ENCODE measurements at places on chromosomes 2 and 18.
A peak's percentile ranks its signal among the peaks of the same experiment; 100 is the strongest.

DNA sequence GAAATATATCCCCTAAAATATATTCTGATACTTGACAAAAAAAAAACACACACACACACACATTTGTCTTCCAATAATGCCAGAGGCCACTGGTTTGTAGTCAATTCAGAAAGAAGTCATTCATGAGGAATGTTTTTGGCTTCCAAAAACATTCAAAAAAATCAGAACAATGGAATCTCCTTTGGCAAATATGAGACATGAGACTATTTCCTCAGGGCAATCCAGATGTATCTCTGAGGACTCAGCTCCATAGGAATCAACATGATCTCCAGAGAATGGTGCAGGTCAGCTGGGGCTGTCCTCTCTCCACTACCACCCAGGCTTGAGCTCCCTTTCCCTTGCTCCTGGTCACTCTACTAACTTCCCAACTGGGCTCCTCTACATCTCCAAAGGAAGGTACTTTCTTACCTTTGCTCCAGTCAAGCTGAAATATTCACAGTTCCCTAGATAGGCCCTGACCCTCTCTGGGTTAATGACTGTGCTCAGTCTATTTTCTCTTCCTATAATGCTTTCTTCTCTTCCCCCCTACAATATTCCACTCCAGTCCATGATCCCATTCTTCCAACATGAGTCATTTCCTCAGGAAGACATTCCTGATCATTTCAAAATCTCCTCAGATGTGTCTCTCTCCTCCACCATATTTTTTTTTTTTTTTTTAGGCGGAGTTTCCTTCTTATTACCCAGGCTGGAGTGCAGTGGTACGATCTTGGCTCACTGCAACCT is 145.3 kb downstream of the C1D start:
- DNase-seq: peak; percentile 72

GRCh38 chr2:215140166-215140707 is 1.8 kb upstream of the ABCA12 start:
- no peak for DNase-seq

DNA sequence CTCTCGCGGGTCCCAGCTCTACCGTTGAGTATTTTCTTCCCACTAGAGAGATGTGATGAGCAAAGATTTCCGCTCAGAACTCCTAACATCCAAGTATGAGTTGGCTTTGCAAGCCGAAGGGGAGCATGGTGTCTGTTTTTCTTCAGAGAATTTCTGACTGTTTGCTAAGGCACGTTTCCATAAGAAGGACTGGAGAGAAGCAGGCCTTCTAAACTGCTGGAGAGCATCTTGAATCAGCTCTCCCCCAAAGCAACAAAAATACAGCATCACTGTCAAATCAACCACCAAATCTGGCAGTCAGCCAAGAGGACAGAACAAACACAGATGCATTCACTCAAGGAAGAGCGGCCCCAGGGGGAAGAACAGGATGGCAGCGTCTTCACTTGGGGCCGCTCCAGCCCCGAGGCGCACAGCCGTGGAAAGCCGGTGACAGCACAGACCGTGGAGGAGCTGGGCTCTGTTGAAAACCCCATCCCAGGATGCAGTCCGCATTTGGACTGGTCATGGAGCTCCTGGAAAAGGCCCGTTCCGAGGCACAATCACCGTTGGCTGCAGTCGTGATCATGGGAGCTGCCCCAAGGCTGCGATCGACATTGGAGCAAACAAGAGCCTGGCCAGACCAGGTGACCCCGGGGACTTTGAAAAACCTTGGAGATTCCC is 101.4 kb downstream of the NFATC1 start:
- peak; percentile 73 for DNase-seq

DNA sequence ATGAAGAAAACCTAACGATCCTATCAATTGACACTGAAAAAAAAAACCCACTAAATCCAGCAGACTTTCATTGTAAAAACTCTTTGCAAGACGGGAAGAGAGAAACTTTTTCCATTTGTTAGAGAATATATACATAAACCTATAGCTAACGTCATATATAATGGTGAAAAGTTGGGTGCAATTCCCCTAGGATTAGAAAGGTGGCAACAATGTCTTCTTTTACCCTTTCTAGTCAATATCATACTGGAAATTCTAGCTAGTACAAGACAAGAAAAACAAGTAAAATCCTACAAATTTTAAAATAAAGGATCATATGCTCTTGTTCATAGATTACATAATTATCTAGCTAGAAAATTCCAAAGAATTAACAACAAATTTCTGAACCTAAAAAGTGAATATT is 1596.5 kb upstream of the LRRTM1 start:
- peak; percentile 4 for DNase-seq

GRCh38 chr2:64223055-64223454 is 78.8 kb upstream of the PELI1 start:
- DNase-seq: no peak

GRCh38 chr18:8006979-8007378 is 439.9 kb downstream of the PTPRM start:
- DNase-seq: no peak

GRCh38 chr2:206305523-206306245 is 31.2 kb downstream of the ZDBF2 start:
- no peak for DNase-seq

DNA sequence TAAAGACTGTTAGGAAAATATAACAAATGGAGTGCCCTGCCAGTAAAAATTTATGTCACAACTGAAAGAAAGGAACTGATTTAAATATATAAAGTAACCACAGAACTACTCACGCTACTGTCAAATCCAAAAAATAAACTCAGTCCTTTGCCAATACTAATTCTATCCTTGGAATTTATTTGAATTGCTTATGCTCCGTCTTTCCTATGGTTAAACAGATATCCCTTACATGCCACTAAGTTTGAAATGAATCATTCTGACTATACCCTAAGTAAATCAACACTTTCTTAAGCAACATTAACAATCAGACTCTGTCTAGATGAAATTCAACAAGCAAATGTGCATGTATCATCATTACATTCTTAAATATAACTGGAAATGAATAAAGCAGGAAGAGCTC is 9.8 kb downstream of the HNRNPLL start:
- peak; percentile 33 for DNase-seq

DNA sequence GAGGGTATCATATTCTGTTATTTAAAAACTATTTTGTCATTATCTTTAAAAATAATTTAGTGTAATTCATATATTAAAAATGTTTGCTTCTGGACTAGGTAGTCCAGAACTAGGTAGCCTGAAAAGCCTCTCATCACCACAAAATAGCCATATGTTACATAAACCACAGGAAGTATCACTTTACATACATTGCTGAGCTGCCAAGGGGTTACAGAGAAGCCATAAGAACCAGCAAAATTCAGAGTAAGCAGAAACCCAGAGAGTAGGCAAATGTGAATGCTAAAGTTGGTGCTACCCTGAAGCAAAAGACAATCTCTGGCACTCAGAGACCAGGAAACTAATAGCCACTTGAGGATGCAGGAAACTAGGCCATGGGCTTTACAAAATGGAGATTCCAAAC is 60.9 kb downstream of the LOXHD1 start:
- DNase-seq: peak; percentile 19

DNA sequence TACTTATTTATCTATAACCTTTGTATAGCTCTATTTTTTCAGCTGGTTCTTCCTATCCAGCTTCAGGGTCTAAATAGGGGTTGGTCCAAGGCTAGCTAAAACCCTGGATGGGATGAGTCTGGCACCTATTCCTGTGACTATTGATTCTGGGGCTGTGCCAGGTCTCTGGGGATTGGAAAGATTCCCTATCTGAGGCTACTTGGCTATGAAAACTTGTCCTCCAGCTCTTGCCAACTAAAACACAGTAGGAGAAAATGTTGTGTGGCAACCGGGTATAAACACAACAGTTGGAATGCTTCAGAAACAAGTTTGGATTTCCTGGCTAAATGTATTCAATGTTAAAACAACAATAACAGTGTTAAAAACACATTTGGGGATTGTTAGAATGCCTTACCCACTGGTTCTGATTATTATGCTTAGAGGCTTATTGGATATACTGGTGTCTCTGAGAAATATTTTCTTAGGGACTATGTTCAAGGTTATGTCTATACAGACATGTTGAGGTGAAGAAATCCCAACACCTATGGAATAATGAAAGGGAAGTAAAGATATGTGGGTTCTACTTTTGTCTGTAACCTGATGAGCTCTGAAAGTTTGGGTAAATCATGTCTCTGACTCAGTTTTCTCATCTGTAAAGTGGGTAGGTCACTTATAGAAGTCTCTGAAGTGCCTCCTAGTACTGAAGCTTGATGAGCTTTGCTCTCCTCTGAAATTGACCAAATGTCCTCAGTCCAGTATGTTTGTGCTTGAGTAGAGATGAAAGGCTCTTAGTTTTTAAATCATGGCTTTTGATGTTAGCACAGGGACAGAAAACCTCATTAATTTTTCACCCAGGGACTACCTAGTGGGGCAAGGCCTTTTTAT is 460.7 kb downstream of the MTX2 start:
- peak; percentile 71 for DNase-seq

- DNase-seq: no peak
Measured at GRCh38 chr2:175576875-175577274, 395.4 kb upstream of the ATP5MC3 start.

GRCh38 chr2:233021771-233022170 is 8.7 kb upstream of the NGEF start:
- no peak for DNase-seq

DNA sequence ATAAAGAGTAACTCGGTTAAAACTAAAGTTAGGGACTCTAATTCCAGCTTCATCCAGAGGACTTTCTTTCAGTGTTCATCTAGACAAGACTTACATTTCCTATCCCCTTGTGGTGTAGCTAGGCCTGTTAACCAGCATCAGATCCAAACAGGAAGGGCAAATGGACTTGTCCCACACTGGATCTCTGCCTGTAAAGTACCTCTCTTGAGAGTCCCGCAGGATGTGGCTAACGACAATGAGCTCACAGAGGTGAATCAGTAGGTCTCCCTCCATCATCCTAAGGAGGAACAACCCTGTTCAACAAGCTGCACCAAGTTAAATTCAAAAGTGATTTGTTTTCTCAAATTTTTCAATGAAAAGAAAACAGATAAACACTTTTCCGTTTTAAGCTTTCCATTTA is 412.3 kb upstream of the RGPD4 start:
- no peak for DNase-seq

GRCh38 chr2:75403991-75404428 is 156.7 kb downstream of the EVA1A start:
- DNase-seq: peak; percentile 77

GRCh38 chr2:10225291-10226037 is 77.2 kb upstream of the HPCAL1 start:
- DNase-seq: no peak

GRCh38 chr2:228648541-228648940 is 467.1 kb upstream of the SPHKAP start:
- DNase-seq: no peak

GRCh38 chr18:2846636-2847316 is at the start of gene EMILIN2:
EMILIN2 (plus strand) TSS chr18:2847006; CDS start chr18:2847189, 183 bp downstream.
- DNase-seq: peak; percentile 53

DNA sequence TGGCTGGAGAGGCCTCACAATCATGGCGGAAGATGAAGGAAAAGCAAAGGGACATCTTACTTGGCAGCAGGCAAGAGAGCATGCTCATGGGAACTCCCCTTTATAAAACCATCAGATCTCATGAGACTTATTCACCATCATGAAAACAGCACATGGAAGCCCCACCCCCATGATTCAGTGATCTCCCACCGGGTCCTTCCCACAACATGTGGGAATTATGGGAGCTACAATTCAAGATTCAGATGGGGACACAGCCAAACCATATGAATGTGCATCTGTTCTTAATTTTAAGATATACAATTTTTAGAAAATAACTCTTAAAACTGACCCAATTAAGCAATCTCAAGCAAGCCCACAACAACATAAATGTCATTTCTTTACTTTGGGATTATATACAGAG is 12.6 kb downstream of the C18orf63 start:
- DNase-seq: peak; percentile 15

DNA sequence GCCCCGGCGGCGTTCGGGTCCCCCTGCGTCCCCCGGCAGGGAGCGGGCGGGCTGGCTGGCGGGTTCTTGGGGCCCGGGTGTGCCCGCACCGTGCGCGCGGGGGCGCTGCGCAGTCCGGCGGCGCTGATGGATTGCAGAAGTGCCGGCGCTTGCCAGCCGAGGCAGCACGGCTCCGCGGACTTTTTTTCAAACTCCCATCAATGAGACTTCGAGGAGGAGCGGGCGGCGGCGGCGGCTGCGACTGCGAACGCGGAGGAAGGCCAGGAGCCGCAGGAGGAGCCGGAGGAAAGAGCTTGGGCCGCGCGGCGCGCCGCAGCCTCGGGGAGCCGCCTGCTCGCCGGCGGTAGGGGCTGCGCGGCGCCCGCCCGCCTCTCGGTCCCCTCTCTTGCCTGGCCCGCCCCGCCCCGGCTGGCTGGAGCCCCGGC is at the start of gene GLI2:
TSS of gene GLI2 (plus strand) at position 123 of the 425 bp plus-strand sequence. CDS start 61,453 bp downstream, outside the sequence.
- peak; percentile 93 for DNase-seq

Measured in choroid plexus epithelial cell (primary cell).